Tongue (tissue), 3 donors: ENCODE measurements at places on chromosomes 6 and 20. TPM values are rescaled to one million over a fixed set of nuclear protein-coding genes. Genes with fewer than 3 reads are reported as not detected.
A peak's percentile ranks its signal among the peaks of the same experiment; 100 is the strongest.

DNA sequence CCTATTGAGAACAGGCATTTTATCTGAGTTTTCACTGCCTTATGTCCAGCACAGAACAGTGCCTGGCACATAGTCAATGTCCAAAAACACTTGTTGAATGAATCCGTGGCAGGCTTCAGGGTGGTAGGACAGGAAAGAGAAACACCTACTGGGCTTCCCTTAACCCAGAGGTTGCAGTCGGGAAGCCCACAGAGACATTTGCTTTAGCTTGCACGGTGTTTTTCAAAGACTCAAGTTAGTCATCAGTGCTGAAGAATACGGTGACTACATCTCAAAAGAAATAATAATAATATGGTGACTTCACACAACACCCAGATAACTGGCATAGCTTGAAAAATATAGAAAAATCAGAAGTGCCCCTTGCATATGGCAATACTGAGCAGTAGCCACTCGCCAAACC, 160.4 kb downstream of the CD83 start:
- no peak for DNase-seq

GRCh38 chr6:127462376-127462775, 3.2 kb upstream of the KIAA0408 start:
- DNase-seq, result peak; percentile 50

DNA sequence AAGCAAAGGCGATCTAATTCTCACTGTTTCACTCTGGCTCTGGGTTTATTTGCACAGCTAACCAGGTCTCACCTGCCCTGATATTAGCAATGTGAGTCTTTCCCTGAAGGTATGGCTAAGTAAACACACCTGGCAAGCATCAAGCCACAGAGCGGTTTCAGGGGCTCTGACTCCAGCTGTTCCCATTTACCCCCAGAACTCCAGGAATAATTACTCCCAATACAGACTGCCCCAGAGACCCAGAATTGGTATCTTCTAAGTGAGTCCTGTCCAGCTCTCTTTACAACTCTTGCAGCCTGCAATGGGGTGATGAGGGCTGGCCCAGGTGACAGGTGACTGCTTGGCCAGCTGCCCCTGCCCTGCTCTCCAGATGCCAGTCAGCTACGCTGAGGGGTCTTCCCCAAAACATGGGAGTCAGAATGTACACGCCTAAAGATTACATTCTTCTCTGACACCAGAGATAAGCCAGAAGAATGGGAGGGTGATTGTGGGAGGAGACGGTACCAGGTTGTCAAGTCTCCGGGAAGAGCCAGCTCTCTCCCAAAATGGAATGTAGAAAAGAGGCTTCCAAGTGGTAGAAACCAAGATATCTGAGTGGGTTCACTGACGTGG, 4.9 kb upstream of the LRRN4 start:
- DNase-seq, result no peak

GRCh38 chr20:19975901-19976300, 41.3 kb upstream of the NAA20 start:
- DNase-seq, result peak; percentile 56

- no peak for DNase-seq
These were observed 313.7 kb downstream of the SOX4 start for GRCh38 chr6:21907291-21907690.

CNR1 gene
- 0.51 TPM for total RNA-seq

DNA sequence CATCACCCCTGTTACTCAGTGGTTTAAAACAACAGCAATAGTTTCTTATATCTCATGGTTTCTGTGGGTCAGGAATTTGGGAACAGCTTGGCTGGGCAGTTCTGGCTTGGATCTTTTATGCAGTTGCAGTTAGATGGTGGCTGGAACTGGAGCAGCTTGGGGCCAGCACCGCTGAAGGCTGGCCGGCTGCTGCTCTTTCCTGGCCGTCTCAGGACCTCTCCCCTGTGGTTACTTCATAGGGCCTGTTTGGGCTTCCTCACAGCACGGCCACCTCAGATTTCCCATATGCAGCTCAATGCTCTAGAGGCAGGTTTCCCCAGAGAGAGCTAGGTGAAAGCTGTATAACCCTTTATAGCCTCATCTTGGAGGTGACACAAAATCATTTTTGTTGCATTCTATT, 15.6 kb downstream of the PKIG start:
- no peak for DNase-seq

CUTA gene
- total RNA-seq, result 58.4 TPM

DNA sequence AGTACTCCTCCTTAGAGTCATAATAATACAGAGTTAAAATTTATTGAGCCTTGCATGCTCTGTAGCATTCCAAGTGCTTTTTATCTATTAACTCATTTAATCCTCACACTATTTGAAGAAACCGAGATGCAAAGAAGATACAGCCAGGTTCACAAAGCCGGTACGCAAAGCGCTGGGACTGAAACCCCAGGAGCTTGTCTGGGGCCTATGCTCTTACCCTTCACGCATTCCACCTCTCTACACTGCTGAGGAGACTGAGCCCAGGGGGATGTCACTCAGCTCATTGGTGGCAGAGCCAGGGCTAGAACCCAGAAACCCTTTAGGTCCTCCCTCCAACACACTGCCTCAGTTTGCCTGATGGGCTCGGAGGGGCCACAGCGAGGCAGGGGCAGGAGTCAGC, 19.7 kb upstream of the MRPS18A start:
- DNase-seq, result no peak
